ENCODE measurements at places on chromosomes 7 and 10.

GRCh38 chr7:149325248-149325647 lies 63.3 kb downstream of the ZNF783 start:
- no peak for DNase-seq

DNA sequence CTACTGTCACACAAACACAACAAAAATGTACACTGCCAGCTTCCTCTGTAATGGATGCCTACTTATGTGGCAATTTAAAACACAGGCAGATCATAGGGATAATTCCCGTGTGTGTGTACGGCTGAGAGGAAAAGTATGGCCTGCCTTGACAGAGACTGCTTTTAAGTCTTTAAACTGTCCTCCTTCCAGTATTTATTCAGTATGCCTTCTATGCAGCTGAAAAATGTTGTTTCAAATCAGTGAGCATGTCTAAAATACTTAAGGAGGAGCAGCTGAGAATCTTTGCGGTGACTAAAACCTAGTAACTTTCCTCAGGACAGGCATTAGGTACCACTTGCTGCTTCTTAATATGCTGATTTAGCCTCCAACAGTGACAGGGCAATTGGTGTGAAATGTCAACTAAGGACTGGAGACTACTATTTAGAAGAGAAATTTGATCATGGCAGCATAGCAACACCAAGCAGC lies 126.3 kb downstream of the CACNA2D1 start:
- DNase-seq: no peak

DNA sequence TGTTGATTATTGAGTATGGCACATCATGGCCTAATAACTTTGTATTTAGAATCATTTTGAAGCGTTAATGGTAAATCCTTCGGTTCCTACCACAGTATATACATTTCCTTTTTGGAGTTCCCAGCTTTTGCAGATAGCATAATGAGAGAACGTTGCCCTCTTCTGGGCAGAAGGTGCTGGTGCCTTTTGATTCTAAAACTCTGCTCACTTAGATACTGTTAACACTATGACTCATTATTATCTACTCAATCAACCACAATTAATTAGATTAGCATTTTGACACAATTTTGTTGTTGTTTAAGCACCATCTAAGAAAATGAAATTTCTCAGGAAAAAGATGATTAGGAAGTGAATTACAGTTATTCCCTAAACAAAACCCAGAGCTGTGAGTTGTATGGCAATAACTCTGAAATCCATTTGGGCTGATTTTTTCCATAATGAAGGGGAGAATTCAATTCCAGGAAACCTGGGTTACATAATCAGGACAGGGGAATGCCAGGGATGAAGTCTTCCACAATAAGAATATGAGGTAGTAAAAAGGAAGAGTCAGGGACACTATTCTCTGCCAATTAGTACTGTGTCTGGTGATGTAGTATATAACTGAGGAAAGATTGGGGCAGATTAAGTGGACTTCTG lies 11.5 kb upstream of the DLD start:
- DNase-seq: no peak

DNA sequence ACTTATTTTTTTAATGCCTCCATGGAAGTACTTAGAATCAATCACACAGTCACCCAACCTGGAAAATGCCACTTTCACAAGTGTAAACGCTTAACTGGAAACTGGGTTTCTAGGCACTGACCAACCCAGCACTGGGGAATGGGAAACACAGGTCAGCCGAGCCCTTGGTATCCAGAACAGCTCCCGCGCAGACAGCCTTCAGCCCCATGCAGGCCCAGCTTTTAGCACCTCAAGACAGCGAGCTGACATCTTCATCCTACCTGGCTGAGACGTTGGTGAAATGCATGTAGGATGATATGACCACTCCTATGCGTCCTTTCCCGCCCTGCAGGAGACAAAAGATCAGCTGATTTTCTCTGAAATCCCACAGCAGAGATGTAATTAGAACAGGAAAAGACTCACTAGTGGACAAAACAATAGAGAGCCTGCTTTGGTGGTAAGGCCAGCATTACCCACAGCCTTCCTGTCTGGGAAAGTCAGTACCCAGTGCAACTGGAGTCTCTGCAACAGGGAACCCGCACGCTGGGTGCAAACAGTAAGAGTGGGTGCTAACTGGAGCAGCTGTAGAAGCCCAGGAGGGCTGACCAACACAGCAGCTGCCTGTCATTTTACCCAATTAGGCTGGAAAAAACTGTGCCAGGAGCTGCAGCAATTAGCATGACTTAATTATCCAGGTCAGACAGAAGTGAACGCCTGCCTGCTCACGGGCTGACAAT lies 153.7 kb downstream of the TNS3 start:
- DNase-seq: no peak

- no peak for DNase-seq
Observed at GRCh38 chr7:76187272-76187671, 14.4 kb upstream of the SRRM3 start.

GRCh38 chr7:134941185-134941900 lies 45.0 kb upstream of the AGBL3 start:
- peak; percentile 80 for DNase-seq

- peak; percentile 77 for DNase-seq
Observed at GRCh38 chr7:43872406-43873110, 3.2 kb upstream of the MRPS24 start.

- DNase-seq: no peak
Observed at GRCh38 chr7:19381321-19381720, 236.1 kb upstream of the FERD3L start.

- no peak for DNase-seq
Observed at GRCh38 chr10:132827423-132827789, 41.5 kb upstream of the NKX6-2 start.

GRCh38 chr10:96261930-96262329 lies 9.4 kb downstream of the BLNK start:
- no peak for DNase-seq

GRCh38 chr7:127833641-127834040 lies 181.6 kb downstream of the SND1 start:
- no peak for DNase-seq

- no peak for DNase-seq
Observed at GRCh38 chr7:36710186-36710791, 14.0 kb downstream of the AOAH start.

GRCh38 chr10:34360984-34361383 lies 454.1 kb downstream of the PARD3 start:
- no peak for DNase-seq

DNA sequence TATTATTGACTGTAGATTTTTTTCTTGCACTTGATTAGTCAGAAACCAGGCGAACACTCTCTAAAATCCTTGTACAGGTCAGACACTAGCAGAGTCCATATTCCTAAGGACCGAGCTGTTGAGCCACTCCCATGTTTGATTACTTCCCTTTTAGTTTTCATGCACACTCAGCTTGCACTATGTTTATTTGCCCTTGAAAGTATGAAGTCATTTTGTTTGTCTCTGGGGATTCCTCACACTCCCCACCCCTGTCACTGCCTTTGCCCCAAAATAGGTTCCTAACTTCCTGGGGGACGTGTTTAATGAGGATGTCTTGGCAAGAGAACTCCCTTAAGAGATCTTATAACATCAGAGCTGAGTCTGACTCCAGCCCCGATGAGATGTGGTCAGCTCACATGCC lies 182.1 kb downstream of the EVX1 start:
- no peak for DNase-seq

DNA sequence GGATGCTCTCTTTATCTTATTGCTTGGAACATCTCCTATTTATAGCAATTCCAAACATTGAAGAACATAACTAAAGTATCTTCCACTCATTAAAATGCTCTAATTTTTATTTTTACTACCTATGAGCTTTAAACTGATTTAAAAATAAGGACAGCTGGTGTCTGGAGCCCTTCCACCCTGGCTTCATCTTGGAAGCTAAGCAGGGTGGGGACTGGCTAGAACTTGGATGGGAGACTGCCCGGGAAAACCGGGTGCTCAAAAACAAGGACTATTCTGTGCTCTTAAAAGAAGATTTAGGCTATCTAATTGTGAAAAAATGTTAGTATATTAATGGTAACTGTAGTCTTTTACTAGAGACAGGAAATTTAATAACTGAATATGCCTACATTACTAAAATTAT lies 69.2 kb downstream of the ARMC3 start:
- DNase-seq: peak; percentile 1

DNA sequence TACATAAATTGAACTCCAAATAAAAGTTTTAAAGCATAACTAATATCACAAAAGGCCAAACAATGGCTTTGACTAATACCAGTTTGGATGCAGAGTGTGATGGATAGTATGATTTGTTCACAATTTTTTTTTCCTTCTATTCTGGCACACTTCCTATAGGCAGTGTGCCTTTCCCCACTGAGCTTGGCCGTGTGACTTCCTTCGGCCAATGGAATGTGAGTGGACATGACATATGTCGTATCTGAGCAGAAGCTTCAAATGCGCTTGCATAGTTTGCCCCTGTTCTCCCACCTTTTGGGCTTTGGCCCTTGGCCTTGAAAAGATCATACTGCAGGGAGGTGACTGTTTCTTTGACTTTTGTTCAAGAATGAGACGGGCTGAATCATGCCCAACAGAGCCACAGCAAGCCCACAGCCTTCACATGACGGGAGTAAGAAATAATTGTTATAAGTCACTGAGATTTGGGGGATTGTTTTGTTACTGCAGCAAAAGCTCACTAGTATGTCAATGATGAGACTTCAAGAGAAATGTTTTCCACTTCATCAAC lies 279.9 kb upstream of the NEBL start:
- no peak for DNase-seq

GRCh38 chr7:76282344-76283253 lies 19.9 kb upstream of the HSPB1 start:
- no peak for DNase-seq

- DNase-seq: no peak
Observed at GRCh38 chr10:119597405-119598186, 832 bp upstream of the TIAL1 start.

- no peak for DNase-seq
Observed at GRCh38 chr10:122018951-122019413, 30.0 kb downstream of the TACC2 start.

DNA sequence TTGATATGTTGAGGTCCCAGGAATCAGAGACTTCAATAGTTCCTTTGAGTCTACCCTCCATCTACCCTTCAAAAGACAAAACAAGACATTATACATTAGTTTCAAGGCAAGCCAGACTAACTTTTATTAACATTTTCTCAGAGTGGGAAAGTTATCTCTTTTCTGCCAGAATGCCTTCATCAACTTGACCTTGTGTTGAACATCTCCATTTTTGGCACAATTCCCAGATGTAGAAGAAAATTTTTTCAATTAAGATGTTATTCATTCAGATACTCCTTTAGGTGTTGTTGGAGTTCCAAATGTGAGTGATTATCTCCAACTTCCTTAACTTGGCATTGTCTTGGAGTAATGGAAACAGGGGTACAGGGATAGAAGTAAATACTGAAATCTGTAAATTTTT lies 59.1 kb downstream of the NRF1 start:
- DNase-seq: no peak

GRCh38 chr10:84921701-84922100 lies 593.3 kb downstream of the CCSER2 start:
- no peak for DNase-seq

- no peak for DNase-seq
Observed at GRCh38 chr10:89554433-89554832, 19.0 kb upstream of the SLC16A12 start.

- no peak for DNase-seq
Observed at GRCh38 chr7:140054751-140055150, 8.0 kb downstream of the PARP12 start.

DNA sequence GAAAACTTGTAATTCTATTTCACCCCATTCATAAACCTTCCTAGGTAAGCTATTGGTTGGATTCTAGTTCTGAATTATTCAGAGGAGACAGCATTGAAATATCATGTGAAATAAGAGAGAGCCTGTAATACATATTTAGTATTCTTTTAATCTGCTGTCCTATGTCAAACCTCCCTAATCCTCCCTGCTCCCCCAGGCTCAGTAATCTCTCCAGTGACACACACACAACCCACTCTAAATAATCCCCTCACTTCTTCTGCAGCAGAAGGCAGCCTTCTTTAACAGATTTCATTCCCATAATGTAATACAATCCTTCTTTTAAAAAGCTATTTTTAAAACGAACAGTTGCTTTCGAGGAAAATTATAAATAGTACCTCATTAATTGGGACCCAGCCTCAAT lies 639.7 kb upstream of the AUTS2 start:
- DNase-seq: no peak

- DNase-seq: peak; percentile 69
Observed at GRCh38 chr7:45874408-45875131, 1.7 kb upstream of the CCDC201 start.

GRCh38 chr10:110803830-110804338 lies 67.8 kb upstream of the PDCD4 start:
- no peak for DNase-seq

DNA sequence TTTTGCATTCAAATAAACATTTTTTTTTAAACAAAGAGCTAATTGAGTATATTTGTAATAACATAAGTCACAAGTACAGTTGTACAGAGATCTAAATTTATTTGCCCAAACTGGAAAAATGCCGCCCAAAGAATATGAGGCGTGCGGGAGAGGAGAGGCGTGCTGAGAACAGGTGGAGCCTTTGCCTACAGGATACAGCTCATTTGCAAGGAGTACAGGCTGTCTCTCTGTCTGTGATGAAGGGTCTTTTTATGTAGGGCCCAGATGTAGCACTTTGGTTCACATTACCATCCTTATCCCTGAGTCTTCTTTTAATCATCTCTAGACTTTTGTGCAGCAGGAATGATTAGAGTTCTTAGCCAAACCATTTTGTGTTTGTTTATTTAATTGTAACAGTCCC lies 58.2 kb downstream of the POU6F2 start:
- no peak for DNase-seq

DNA sequence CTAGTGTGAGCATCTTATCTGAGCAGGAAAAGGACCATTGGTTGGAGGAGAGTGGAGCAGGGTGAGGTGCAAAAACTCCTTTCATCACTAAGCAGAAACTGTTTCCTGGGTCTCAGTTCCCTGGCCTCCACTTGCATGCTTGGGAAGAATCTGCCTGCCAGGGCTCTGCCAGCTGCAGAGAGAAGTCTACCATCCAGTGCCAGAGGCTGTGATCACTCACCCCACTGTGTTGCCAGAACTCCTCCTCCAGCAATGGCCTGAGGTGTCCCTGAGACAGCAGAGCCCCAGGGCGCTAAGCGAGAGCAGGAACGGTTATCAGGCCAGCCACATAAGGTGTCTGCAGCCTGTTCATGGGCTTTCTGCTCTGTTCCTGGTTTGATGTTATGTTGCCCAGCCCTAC lies 991.4 kb downstream of the CCSER2 start:
- no peak for DNase-seq

GRCh38 chr7:93861325-93861949 lies 29.1 kb downstream of the TFPI2 start:
- DNase-seq: no peak

GRCh38 chr7:24143547-24143946 lies 140.4 kb upstream of the NPY start:
- DNase-seq: no peak

- DNase-seq: no peak
Observed at GRCh38 chr7:144830811-144831210, 5.0 kb downstream of the TPK1 start.

Data from AG09309 (cell line).